ENCODE measurements at places on chromosomes 7 and 10.

DNA sequence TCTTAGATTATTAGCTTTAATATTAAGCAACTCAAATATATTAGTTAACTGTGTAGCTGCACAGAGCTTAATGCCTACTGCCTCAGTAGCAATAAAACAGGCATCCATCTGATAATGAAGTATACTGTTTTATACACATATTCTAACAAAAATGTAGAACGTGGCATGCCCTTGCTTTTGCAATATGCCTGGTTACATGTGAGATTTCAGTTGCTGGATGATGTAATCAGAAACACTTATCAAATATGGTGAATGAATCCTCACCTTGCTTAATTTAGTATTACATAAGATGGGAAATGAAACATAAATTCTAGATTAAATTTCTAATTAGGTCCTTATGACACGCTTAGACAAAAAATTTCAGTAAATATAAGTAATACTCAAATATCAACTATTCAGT is 8.0 kb downstream of the DNAJC1 start:
- no peak for DNase-seq

DNA sequence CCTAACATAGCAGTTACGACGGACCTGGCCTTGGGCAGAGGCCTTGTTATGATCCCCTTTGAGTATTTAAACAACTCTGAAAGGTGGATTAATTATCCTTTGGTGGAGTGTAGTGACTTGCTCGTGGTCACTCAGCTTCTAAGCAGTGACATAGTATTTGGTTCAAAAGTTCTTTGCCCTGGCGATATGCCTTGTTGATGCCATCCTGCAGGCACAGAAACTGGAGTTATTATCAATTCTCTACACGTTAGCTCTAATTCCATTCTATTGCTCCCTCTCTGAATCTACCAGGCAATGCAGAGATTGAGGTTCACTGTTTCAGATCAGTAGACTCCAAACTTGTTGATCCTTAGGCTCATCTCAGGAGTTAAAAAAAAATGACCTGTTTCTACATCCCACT is 32.5 kb upstream of the ELMO1 start:
- no peak for DNase-seq

GRCh38 chr10:103595933-103596726 is 102.6 kb downstream of the NEURL1 start:
- DNase-seq = no peak

DNA sequence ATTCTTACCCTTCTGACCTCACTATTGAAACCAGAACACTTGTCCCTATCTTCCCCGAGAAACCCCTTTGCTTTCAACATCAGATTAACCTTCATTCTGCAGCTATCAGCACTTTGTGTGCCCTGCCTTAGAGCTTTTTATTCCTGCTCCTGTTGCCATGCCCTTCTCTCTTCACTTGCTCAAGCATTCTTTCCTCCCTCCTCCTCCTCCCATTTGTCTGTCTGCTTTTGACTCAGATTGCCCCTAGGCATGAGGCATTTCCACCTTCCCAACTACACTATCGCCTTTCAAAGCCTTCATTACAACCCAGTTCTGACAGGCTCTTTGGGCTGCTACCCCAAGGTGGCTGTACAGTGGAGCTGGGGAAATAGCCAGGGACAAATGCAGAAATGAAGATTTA is 143.3 kb downstream of the SLC25A13 start:
- DNase-seq = no peak
